Panc1 (cell line): ENCODE measurements at places on chromosomes 7 and 10.
A peak's percentile ranks its signal among the peaks of the same experiment; 100 is the strongest.

DNA sequence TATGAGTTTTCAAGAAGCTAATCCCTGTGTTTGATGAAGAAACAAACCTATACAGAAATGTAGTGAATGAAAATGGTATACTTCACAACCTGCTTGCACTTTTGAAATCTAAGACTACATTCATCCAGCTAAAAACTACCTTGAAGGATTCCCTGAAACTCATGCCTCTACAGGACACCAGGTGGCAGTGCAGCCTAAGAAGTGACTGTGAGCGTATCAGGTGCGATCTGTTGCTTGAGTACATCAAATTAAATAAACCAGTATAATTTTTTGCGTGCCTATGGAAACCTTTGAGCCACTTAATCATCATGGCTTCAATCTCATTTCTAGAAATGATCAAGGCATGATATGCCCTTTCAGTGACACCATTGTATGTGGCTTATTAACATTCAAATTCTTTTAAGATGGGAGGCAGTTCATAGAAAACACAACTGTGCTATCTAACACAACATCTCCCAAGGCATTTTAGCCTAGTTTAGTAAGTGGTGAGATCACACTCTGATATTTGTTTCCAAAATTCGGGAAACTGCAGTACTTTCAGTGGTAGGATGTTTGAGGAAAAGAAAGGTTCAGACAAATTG lies 57.4 kb downstream of the PPP1R17 start:
- peak; percentile 59 for DNase-seq

DNA sequence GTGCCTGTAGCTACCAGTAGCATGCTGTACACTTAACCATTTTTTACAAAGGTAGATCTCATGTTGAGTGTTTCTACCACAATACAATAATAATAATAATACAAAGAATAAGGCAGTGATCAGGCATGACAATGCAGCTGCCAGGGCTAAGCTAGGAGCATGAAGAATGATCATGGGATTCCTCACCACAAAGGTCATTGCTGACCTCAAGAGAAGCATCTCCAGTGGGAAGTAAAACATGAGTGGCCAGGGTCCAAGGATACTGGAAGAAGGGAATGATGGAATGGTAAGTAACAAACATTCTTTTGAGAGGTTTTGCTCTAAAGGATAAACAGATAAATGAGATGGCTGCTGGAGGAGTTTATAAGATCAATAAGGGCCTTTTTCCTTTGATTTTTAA lies 591.1 kb downstream of the TNS3 start:
- DNase-seq = no peak

- no peak for DNase-seq
Observed at GRCh38 chr7:16430133-16430532, 8.8 kb upstream of the CRPPA start.

DNA sequence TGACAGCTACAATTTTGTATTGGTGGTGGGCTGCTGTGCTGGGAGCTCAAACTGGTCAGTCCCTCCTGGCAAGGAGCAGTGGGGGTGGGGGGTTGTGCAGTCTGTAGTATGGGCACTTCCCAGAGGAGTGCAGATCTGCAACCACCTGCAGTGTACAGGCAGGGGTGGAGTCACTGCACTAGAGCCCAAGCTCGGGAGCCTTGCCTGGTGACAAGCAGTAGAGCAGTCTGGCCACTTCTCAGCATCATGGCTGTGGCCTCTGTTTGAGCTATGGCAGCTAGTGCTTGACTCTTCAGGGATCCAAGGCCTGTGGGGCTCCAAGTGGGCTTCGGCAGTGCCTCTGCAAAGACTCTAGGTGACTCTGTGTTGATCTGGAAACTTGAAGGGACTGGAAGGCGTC lies 585.1 kb upstream of the GRM3 start:
- DNase-seq = no peak

DNA sequence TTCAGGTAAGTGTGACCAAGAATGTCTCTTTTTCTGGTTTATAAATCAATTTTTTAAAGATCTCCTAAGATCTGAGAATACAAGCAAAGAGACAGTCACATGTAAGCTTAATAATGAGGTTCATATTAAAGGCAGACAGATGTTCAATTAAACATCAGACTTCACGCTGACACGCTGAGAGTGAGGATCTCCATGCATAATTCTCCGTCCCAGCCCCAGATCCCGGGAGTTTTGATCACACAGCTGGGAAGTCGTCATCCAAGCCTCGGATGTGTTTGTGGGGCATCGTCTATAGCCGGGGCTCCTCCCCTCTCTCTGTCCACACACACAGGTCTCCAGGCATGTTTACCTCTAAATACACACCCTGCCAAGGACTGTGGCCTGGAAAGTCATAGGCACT lies 223.2 kb downstream of the PTPRN2 start:
- DNase-seq = no peak

DNA sequence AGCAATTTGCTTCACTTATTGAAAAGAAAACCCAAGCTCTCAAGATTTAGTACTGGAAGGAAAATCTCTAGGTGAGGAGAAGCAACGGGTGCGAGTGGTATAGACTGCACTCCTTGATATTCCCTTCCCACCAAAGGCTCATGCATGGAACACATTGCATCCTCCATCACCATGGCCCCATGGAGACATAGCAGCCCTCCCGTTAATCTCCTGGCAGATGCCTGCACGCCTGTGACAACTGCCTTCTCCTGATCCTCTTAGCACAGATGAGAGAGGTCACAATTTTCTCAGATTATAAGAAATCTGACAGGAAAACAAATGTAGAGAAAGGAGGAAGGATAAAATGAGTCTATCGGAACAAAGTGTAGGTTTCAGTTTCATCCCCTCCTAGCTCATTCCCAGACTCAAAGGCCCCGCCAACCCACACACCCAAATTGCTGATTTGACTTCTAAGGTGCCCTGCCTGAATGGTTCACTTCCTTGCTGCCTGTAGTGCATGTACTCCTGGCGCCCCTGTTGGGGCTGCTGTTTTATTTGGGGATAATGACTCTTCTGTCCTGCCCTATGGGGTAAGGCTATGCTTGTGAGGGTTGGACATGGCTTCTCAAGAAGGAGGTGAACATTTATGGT lies 50.0 kb downstream of the PLXNA4 start:
- no peak for DNase-seq

DNA sequence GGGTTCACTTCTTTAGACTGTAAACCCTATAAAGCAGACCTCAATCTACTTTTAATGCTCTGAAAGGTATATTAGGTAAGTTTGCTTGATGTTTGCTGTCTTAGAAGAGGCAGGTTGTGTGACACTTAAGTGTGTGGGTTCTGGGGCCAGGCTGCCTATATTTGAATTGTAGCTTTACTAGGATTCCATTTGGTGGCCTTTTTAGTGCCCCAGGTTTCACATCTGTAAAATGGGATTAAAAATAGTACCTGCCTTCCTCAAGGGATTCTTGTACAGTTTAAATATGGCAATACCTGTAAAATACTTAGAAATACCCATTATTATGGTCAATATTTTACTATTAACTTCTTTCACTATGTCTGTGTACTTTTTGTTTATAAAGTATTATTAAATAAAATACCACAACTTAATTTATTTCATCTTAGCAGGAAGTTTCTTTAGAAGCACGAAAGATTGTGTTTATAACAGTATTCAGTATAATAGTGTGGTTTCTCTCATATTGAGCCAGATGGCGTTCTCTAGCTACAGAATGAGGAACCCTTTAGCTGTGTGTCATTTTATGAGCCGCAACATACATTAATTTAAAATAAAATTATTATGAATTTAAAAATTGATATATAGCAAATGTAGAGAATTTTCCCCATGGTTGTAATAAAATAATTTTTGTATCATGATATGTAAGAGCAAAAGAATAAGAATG lies 94.2 kb downstream of the CDK14 start:
- no peak for DNase-seq

DNA sequence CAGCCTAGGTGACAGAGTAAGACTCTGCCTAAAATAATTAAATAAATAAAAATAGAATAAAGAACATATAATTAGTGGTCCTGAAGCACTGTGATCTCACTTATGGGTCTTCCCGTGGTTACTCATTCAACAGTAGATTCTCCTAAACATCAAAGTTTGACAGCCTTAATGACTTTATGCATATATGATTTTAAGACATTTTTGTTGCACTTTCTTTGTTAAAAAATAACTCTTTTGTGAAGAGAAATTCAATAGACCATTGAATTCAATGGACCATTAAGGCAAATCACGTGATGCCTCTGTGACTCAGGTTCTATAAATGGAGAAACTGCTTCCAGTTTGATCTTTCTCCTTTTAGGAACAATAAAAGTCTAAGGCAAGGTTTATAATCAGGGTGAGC lies 59.6 kb downstream of the ATOH7 start:
- no peak for DNase-seq

DNA sequence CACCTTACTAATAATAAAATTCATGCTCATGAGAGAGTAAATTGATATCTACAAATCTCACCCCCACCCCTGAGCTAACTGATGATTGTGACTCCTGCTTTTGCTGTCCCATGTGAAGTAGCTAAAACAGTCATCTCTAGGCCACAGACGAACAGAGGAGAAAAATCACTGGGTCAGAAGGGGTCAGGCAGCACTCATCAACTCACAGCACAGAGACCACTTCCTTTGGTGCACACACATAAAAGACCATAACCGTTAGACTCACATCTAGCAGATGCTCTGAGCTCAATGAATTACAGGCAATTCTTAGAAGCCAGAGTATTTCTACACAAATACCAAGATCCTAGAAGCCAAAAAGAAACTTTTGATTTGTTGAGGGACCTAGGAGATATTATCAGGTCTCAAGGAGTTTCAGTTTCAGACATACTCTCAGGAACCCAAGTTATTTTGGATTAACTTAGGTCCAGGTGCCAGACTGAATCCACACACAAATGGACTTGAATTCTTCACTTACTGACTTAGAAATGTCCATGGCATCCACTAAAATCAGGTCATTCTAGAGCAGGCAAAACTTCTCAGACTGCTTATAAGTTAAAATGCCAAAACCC lies 65.0 kb upstream of the TES start:
- DNase-seq = no peak

- DNase-seq = no peak
Observed at GRCh38 chr7:82419200-82419599, 24.4 kb downstream of the CACNA2D1 start.

- DNase-seq = no peak
Observed at GRCh38 chr7:2736411-2736914, 48.5 kb downstream of the AMZ1 start.

DNA sequence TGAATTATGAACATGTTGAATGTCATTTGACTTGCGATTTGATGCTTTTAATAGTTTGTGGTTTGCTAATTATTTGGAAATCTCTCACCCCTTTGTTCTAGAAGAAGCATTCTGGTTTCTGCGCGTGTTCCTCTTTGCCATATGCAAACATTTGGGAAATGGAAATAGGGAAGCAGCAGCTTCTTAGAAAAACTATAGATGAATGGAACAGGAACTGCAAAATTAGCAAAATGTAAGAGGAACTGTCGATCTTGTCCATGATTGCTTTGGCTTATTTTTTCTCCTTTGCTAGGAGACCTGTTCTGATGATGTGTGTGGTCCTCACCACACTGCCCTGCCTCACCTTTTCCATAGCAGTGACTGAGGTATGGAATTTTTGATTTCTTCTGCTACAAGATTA lies 19.0 kb downstream of the TMEM236 start:
- DNase-seq = no peak
